ENCODE measurements at places on chromosomes 6 and 20.

- H3K4me1 ChIP-seq: peaks cover 56% of the 10 kb centered on the region
- DNase-seq: no peak
- H3K27ac ChIP-seq: peak overlapping the region; percentile 96
These were observed 158.6 kb upstream of the TNFAIP3 start for GRCh38 chr6:137708481-137708880.

- H3K36me3 ChIP-seq: no peaks in the 10 kb centered on the region
- H3K27me3 ChIP-seq: no peaks in the 10 kb centered on the region
- H3K4me1 ChIP-seq: no peaks in the 10 kb centered on the region
- no peak overlapping the region for H3K27ac ChIP-seq
- no peak overlapping the region for H3K4me3 ChIP-seq
These were observed 198.5 kb upstream of the RSPO3 start for GRCh38 chr6:126919947-126920346.

- peaks cover 7% of the 10 kb centered on the region for H3K4me1 ChIP-seq
- H3K36me3 ChIP-seq: no peaks in the 10 kb centered on the region
- peaks cover 22% of the 10 kb centered on the region for H3K27me3 ChIP-seq
- DNase-seq: no peak
- no peak overlapping the region for H3K4me3 ChIP-seq
These were observed 274.8 kb downstream of the LRFN2 start for GRCh38 chr6:40312213-40313015.

DNA sequence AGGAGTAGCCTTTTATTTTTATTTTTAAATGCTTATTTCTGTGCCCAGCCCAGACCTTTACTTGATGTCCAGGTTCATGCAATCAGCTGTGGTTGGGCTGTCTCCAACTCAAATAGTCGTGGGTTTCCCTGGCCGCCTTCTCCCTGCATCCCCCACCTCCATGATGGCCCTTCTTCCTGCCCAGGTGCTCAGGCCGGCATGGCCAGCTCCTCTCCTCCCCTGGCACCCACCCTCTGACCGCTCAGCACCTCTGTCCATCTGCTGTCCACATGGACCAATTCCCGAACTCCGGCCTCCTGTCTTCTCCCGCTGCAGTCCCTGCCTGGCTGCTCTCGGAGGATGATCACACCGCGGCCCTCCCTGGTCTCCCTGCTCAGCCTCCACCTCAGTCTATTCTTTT, 81.2 kb upstream of the SULF2 start:
- peaks cover 6% of the 10 kb centered on the region for H3K27me3 ChIP-seq
- H3K27ac ChIP-seq: no peak overlapping the region
- H3K4me3 ChIP-seq: no peak overlapping the region
- no peak for DNase-seq

DNA sequence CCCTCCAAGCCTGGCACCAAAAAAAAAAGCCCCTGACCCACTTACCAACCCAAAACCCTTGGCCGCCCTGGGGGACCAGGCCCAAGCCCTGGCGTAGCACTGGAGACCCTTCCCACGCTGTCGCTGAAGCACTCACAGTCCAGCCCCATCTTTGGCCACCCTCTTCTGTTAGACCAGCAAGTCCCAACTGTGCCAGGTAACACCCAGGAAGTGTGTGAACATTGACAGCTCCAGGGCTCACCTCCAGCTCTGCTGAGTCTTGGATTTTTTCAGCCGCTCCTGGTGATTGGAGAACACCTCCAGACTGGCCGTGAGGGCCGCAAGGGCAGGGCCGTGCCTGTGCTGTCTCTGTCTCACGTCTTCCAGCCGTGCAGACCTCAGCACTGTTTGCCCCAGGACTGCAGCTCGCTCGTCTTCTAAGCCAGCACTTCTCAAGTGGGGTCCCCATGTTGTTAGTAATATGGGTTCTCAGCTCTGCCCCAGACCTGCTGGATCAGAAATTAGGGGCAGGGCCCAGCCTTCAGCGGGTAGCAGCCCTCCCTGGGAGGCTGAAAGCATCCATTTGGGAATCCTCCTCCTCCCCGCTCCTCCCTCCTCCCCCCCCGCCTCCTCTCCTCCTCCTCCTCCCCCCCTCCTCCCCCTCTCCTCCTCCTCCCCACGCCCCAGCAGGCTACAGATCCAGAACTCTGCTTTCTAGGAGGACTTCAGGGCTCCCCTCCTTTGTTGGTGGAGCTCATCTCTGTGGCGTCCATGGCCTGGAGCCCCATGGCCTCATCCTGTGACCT, 18.1 kb downstream of the NPEPL1 start:
- no peak overlapping the region for H3K27ac ChIP-seq
- H3K27me3 ChIP-seq: no peaks in the 10 kb centered on the region
- no peak overlapping the region for H3K4me3 ChIP-seq
- no peaks in the 10 kb centered on the region for H3K4me1 ChIP-seq

DNA sequence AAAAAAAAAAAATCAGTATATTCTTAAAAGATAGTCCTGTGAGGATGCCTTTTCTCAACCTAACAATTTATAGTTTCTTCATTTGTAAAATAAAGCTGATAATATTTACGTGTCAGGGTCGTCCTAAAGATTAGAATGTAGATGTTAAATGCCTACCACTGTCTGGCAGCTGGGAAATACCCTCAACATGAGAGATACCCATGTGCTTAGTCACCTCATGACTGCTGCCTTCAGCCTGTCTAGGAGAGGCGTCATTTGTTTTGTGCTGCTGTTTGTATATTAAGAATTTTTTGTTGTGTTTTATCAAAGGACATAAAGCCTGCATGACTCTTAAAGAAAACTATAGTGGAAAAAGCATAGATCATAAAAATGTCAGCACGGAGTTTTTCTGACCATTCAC, 9.5 kb downstream of the FAM120B start:
- no peak overlapping the region for H3K27ac ChIP-seq
- peaks cover 10% of the 10 kb centered on the region for H3K4me1 ChIP-seq
- no peak for DNase-seq
- peaks cover 25% of the 10 kb centered on the region for H3K36me3 ChIP-seq
- no peaks in the 10 kb centered on the region for H3K27me3 ChIP-seq

GRCh38 chr20:44495257-44495656, 19.6 kb downstream of the TTPAL start:
- DNase-seq: no peak
- H3K27ac ChIP-seq: no peak overlapping the region
- H3K27me3 ChIP-seq: no peaks in the 10 kb centered on the region

DNA sequence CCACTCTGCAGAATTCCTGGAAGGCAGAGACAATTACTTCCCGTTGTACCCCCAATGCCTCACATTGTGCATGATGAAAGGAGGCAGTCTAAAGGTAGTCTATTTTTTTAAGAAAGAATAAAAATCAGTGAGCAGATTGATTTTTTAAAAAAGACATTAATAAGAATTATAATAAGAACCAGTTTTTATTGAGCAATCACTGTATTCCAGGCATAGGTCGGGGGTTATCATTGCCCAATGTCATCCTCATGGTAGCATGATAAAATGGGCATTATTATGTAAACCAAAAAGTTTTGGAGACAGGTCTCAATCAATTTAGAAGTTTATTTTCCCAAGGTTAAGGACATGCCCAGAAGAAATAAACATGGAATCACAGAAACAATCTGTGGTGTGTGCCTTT, 14.0 kb upstream of the QKI start:
- peaks cover 5% of the 10 kb centered on the region for H3K4me1 ChIP-seq
- no peak overlapping the region for H3K27ac ChIP-seq
- peaks cover 20% of the 10 kb centered on the region for H3K27me3 ChIP-seq
- H3K4me3 ChIP-seq: no peak overlapping the region
- DNase-seq: no peak

DNA sequence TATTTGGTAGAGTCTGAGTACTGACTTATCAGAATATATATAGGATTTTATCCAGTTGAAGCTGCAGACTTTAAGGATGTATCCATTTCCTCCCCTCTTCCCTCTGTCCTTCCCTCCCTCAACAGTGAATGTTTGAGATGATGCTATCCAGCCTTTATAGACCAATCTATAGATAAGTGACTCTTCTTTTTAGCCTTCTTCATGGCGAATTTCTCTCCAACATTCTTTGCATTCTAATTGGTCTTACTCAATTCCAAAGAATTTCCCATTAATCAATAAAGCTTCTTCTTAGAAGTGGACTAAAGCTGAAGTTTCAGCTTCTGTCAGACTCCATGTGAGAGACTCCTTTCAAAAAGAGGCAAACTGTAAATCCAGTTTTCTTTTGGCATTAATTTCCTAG, 99.3 kb downstream of the AIG1 start:
- DNase-seq: no peak
- no peaks in the 10 kb centered on the region for H3K27me3 ChIP-seq
- no peaks in the 10 kb centered on the region for H3K4me1 ChIP-seq
- H3K27ac ChIP-seq: no peak overlapping the region

DNA sequence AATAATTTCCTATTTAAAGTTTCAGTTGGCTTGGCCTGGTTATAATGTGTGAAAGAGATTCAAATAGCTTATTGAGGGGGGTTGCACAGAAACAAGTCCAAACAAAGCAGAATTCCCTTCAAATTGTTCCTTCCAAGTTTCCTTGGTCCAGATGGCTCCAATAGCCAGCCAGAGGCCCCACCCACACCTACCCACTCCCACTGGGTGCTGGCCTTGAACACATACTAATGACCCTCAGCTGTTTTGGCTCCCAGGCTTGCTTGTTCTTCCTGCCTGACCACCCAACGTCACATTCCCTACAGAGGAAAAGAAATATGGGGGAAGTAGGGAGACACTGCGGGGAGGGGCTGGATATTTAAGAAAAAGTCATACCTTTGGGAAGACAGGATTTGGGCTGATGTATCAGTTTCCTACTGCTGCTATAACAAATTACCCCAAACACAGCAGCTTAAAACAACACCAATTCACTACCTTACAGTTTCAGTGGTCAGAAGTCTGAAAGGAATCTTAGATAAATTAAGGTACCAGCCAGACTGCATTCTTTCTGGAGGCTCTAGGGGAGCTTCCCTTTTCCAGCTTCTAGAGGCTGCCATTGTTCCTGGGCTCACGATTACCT, 95.7 kb downstream of the COL21A1 start:
- no peak overlapping the region for H3K27ac ChIP-seq
- no peak for DNase-seq
- no peaks in the 10 kb centered on the region for H3K27me3 ChIP-seq
- H3K4me3 ChIP-seq: no peak overlapping the region
- H3K36me3 ChIP-seq: no peaks in the 10 kb centered on the region

Data from T-helper 2 cell treated with Interferon-gamma antibody and Interleukin-4, amounts not matched to agents 5 μg/mL and 100 μg/mL, for 36 hours (primary cell).